Pulmonary artery endothelial cell (primary cell): ENCODE measurements at places on chromosomes 13 and 19. TPM values are rescaled to one million over a fixed set of nuclear protein-coding genes. Genes with fewer than 3 reads are reported as not detected.

Gene CGB1
- not detected in 2 replicates for total RNA-seq

Gene ZNF416
- total RNA-seq = 4.4 and 5.4 TPM in 2 replicates

Gene ZNF470
- 3.6 and 5.3 TPM in 2 replicates for total RNA-seq

Gene SIGLEC12
- total RNA-seq = not detected in 2 replicates

Gene TMEM59L
- 0.14 and 0.40 TPM in 2 replicates for total RNA-seq

Gene ZNF880
- total RNA-seq = 14.3 and 16.9 TPM in 2 replicates

Gene ICAM1
- total RNA-seq = 20.1 and 42.0 TPM in 2 replicates

Gene PPP1R13L
- 8.2 and 8.6 TPM in 2 replicates for total RNA-seq

Gene PSG6
- not detected in 2 replicates for total RNA-seq

Gene C1QTNF9
- not detected in 2 replicates for total RNA-seq

Gene IRGC
- total RNA-seq = not detected in 2 replicates

Gene DIAPH3
- total RNA-seq = 12.7 and 16.1 TPM in 2 replicates

Gene ICAM5
- 0.13 and 0.25 TPM in 2 replicates for total RNA-seq

Gene SOX1
- total RNA-seq = not detected in 2 replicates

Gene BEST2
- not detected in 2 replicates for total RNA-seq

Gene NLRP5
- not detected in 2 replicates for total RNA-seq

Gene ZNF493
- 9.2 and 21.6 TPM in 2 replicates for total RNA-seq

Gene DIRAS1
- under 0.01 and 0.04 TPM in 2 replicates for total RNA-seq

Gene SIGLEC8
- not detected in 2 replicates for total RNA-seq

Gene SMG9
- 5.9 and 10.4 TPM in 2 replicates for total RNA-seq

Gene MISP3
- total RNA-seq = 0.14 and 0.46 TPM in 2 replicates

Gene CYP2A7
- not detected in 2 replicates for total RNA-seq

Gene CCL25
- total RNA-seq = not detected in 2 replicates

Gene TEKTIP1
- not detected in 2 replicates for total RNA-seq

Gene TEX26
- total RNA-seq = not detected in 2 replicates

Gene KIR3DL2
- not detected in 2 replicates for total RNA-seq

Gene MYO16
- 0.04 TPM in 1 of 2 replicates, not detected in the other for total RNA-seq
